Stimulated activated CD8-positive, alpha-beta memory T cell treated with anti-CD3 and anti-CD28 coated beads, Interleukin-12 subunit alpha, Interleukin-12 subunit beta, amount 100 ng/mL, for 4 hours (primary cell): ENCODE measurements at places on chromosomes 4 and X.

DNA sequence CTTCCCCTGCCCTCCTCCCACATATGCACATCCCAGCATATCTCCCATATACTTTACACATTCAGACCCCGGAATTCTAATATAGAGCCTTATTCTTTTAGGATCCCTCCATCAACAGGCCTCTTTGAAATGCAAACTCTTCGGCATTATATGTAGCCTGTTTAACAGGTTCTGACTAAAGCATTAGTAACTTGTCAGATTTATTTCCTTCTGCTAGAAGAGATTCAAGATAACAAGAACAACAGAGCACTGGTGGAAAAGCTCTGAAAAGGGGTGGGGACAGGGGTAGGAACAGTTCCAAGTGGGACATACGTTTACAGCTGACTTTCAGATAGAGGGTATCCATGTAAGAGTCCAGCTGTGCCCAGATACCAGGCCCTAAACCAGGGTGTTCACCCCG lies 31.7 kb upstream of the PRPS1 start:
- no peak for DNase-seq

DNA sequence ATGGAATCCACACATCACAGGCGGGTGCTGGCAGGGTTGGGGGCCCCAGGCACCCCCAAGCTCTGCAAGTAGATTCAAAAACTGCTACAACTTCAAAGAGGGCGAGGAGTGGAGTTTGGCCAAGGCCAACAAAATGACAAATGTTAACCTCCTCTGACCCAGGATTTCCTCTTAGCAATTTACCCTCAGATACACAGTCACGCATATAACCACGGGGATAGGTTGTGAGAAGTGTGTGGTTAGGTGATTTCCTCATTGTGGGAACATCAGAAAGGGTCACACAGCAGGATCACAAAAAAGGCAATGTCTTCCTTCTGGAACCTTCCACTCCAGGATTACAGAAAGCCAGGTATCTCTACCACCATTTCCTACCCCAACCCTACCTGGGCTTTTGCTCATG lies 62.4 kb downstream of the C4orf50 start:
- no peak for DNase-seq

DNA sequence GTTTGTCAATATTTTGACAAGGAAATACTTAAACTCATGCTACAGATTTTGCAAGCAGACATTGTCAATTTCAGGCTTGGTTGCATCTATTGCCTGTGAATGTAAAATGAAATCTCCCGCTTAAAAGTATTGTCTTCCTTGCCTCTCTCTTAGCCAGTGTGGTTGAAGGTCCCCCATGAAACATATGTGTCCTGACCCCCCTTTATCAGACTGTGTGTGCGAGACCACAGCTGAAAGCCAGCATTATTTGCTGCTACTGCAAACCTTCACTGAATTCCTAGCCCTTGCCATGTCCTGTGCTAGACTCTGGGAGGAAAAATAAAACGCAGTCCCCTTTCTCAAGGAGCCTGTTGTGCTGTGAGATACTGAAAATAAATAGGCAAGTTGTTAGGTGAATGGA lies 16.6 kb upstream of the CLNK start:
- DNase-seq = no peak

DNA sequence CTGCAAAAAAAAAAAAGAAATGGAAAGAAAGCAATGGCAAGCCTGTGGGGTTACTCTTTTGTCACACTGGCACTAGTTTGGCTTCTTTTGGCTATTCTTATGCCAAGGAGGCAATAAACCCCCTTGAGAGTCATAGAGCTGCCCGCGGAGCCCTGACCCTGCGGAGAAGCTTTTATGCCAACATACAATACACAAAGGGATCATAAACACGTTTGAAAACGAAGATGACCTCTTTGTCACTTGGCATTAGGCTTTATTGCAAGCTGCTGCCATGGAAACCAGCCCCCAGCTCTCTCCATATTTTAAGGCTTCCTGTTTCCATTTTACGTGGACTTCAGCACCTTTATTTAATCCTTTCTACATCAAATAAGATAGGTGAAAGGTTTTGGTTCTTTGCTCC lies 7.6 kb downstream of the NEUROG2 start:
- no peak for DNase-seq

- DNase-seq = no peak
These were observed 415.5 kb upstream of the FAT1 start for GRCh38 chr4:187139141-187139540.

GRCh38 chrX:46849933-46850332 lies 13.1 kb downstream of the RP2 start:
- DNase-seq = no peak

GRCh38 chrX:130728208-130728607 lies 174.8 kb downstream of the ENOX2 start:
- no peak for DNase-seq

DNA sequence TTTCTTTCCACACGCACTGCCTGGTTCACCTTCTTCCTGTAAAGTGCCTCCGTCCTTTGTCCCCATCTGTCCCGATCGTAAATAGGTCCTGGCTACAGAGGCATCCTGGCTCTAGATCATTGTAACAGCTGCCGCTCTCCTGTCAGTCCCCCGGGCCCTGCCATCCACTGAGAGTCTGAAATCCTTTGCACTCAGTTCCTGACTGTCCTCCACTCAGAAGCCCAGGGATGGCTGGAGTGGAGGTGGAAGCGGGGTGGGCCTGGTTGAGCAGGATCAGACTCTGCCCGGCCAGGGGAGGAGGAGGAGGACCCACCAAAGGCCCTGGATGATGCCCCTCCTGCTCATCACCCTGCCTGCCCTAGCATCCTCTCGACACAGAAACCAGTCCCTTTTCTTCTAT lies 29.8 kb downstream of the PIGG start:
- DNase-seq = no peak

DNA sequence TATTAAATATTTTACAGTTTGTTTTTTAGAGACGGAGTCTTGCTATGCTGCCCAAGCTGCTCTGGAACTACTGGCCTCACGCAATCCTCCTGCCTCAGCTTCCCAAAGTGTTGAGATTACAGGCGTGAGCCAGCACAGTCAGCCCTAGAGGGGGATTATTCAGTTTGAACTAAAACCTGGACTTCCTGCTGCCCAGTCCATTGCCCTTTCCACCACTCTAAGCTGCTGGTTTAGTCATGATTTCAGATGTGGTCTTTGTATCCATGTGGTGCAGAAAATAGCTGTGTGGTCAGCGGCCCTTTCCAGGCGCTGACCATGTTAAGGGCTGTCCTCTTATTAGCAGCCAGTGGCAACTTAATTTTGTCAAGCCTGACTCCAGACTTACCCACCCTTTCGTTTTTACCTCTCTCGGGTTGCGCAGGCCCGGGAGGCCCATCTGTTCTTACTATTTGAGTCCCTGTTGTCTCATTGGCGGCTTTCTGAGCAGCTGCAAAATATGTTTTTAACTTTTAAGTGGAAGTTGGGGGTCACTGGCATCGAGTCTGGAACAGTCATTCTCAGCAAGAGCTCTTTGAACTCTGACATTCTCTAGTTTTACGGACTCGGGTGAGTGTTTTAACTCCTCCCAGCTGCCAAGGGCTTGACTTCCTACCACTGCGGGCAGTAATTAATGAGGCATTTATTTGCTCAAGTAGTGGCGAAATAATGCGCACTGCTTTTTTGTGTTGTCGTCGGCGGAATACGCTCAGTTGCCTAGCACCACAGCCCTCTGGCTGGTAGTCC lies 773 bp upstream of the VMA21 start:
- no peak for DNase-seq

- no peak for DNase-seq
These were observed 1153.0 kb downstream of the C4orf33 start for GRCh38 chr4:130249002-130249401.

GRCh38 chr4:29336861-29337260 lies 1383.3 kb upstream of the PCDH7 start:
- DNase-seq = no peak

DNA sequence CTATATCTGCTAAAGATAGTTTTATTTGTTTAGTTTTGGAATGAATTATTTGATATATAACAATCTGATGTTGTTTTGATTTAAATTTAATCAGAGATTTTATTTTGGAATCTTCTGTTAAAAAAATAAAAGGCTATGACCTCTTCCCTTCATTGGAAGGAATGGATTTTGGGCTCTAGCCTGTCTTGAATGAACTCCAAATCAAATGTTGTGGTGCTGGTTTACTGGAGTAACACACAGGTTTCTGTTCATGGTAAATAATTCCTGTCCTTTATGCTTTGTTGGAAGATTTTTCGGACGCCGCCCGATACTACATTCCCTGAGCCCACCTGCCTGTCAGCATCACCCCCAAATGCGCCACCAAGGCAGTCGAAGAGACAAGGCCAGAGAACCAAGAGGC lies 291.1 kb downstream of the ARHGAP10 start:
- DNase-seq = no peak

- DNase-seq = no peak
These were observed 59.4 kb upstream of the PPP4R3C start for GRCh38 chrX:27522500-27522899.

GRCh38 chrX:2640436-2641150 lies 50.5 kb upstream of the CD99 start:
- DNase-seq = no peak

DNA sequence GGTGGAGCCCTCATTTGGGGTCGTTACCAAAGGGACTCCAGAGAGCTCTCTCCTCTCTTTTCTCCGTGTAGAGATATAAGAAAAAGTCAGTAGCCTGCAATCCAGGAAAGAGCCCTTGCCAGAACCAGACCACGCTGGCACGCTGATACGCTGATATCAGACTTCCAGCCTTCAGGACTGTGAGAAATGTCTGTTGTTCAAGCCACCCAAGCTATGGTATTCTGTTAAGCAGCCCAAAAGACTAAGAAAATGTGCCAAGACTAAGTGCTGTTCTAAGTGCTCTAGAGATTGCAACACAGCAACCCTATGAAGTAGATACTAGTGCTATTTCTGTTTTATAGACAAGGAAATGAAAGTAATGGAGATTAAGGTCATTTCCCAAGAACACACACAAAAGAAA lies 205.7 kb downstream of the CAMK2D start:
- no peak for DNase-seq

DNA sequence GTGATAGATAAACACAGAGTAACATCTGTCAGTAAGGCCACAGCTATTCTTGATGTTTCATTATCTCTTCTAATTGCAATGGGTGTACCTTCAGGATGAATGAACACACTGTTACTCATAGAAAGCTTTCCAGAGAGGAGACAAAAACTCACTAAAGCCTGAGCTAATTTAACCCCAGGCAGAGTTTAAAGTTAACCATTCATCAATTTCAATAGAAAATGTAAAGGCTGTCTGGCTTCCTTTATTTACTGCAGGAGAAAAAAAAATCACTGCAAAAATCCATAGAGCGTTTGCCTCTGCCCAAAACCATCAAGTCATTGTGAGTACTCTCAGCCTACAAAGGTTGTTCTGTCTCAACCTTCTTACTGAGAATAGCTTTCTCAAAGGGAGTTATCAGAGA lies 376.9 kb downstream of the PPP4R3C start:
- no peak for DNase-seq

GRCh38 chrX:55524487-55524886 lies 34.8 kb upstream of the USP51 start:
- DNase-seq = no peak

GRCh38 chrX:115564243-115564642 lies 3.3 kb downstream of the PLS3 start:
- DNase-seq = no peak

DNA sequence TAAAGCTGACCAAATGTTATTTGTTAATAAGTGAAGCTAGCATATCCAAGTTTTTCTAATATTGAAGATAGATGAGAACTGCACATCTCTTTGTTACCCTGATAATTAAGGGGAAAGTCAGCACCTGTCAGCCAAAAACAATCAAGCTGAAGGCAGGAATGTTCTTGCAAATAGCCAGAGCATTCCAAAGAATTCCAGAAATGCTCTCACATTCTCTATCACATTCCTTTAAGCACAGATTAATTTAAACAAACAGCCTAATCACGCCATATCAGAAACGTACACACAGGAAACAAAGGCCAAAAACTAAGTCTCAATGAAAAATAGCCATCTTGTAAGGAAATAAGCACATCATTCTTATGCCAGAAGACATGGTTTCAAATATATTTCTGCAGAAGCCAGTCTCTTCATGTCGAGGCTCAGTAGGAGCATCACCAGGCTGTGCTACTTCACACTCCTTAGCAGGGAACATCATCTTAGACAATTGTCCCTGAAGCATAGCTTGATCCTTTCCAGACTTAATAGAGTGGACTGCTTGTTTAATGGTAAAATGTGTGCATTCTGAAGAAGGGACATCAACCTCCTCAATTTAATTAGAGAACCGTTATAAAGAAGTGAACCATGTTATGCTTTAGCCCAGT lies 252.9 kb upstream of the TTC29 start:
- no peak for DNase-seq

DNA sequence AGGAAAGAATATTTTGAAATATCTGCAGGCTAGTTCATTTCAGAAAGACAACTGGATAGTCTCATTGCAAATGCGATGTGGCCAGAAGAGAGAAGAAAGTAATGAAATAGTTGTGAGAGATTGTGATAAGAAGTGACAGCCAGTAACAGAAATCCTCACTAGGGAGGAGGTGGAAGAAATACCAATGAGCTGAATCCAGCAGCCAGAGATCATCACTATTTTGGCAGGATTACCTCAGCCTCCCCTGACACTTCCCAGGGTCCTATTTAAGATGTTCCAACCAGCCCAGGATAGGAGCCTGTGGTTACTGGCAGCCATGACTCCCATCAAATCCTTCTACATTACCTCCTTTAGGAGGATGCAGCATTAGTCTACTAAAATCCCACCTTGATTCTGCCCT lies 76.7 kb upstream of the ARHGAP24 start:
- DNase-seq = no peak

DNA sequence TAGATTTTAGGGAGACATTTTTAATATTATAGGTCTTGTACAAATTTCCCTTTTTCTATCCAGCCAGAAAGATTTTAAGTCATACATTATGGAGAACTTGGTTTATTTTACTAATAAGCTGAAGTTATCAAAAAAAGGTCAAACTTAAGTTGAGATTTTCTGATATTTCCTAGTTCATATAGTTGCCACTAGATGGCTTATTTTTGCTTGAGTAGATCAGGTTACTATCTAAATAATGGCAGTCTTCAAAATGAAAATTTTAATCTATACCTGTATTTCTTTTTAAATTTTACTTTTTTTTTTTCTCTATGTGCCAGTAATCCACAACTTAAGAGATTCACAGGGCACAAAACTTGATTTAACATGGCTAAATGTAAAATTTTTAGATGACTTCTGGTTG lies 52.3 kb downstream of the USP9X start:
- no peak for DNase-seq

DNA sequence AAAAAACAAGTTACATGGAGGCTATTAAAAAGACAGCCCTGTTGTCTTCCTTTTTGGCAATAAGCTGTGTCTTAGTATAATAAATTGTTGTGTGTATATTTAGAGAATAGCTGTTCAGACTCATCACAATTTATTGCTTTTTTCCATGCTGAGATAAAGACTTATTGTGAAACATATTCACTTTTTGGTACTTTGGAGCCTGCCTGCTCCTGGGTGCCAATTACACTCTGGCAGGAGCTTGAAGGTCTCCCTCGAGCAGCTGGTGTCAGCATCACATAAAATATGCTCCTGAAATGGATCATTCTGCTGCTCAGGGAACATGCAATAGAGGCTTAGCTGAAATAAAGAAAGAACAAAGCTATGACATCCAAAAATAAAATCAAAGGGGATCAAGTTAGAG lies 211.6 kb upstream of the DKK2 start:
- DNase-seq = no peak
